CD14-positive monocyte (primary cell): ENCODE measurements at places on chromosomes 5 and 9.

- no peak for DNase-seq
Measured at GRCh38 chr9:71733176-71733575, 35.1 kb downstream of the CEMIP2 start.

GRCh38 chr5:82115858-82116257, 144.0 kb downstream of the ATG10 start:
- DNase-seq, result no peak

GRCh38 chr5:149400304-149400703, 21.2 kb upstream of the IL17B start:
- no peak for DNase-seq

GRCh38 chr5:4295663-4296339, 700.2 kb downstream of the IRX1 start:
- no peak for DNase-seq

GRCh38 chr5:124103671-124104070, 591.7 kb downstream of the CSNK1G3 start:
- DNase-seq, result no peak

GRCh38 chr5:55855509-55855908, 4.4 kb downstream of the IL31RA start:
- DNase-seq, result no peak

DNA sequence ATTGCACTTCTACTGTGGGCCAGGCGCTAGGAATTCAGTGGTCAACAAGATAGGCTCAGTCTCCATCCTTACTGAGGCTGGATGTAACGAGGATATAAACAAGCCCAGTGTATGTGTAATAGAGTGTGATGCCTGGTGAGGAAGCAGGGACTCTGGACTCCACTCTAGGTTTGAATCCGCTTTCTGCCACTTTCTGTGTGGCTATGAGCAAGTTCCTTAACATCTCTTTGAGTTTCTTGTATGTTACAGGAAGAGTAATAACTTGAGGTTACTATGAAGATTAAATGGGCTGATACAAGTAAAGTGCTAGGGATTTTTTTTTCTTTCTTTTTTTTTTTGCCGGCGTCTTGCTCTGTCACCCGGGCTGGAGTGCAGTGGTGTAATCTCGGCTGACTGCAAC, 12.4 kb downstream of the DOCK2 start:
- DNase-seq, result peak; percentile 53

GRCh38 chr9:88308831-88309560, 79.2 kb upstream of the SPIN1 start:
- no peak for DNase-seq

DNA sequence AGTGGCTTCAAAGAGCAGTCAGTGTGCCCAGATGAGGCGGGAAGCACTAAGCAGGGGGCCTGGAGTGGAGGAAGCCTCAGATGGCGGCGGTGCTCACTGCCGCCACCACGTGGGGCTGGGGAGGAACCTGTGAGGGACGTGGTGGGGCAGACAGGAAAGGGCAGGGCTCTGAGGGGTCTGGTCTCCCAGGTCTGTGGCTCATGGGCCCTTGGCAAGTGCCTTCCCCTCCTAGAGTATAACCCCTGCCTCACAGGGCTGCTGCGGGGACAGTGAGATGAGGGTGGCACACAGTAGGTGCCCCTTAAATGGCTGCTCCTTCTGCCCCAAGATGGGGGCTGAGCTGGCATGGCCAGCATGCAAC, 26.6 kb downstream of the NR5A1 start:
- no peak for DNase-seq

DNA sequence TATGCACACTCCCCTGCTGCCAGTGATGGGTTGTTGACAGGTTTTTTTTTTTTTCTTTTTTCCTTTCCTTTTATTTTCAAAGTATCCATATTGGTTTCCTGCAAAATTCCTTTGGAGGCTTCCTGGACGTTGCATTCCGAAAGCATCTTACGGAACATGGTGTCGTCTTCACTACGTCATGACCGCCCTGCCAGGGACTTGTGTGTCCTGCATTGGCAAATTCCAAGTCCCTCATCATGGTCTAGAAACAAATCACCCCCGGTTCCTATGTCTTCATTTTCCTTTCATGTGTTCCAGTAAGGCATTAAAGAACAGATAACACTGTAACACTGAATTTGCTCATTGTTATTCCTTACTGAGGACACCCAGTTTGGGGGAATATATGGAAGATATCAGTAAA, 35.0 kb upstream of the ADAMTSL1 start:
- DNase-seq, result no peak

DNA sequence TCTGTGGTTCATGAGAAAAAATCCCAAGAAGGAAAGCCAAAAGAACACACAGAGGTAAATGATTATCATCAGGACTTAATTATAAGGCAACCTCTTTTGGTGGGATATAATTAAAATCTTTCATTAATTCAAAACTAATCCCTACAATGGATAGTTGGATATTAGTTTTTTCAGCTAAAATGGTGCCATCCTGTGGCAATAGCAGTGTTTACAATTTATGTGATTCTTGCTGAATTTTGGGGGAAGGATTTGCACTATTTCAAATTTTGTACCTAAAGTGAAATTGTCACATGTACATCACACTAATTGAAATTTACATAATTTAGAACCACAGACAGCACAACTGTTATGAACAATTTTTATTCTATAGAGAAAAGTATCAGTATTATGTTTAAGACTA, 67.0 kb downstream of the CAST start:
- DNase-seq, result no peak
